CMK (cell line): ENCODE measurements at places on chromosomes 6 and 20.

DNA sequence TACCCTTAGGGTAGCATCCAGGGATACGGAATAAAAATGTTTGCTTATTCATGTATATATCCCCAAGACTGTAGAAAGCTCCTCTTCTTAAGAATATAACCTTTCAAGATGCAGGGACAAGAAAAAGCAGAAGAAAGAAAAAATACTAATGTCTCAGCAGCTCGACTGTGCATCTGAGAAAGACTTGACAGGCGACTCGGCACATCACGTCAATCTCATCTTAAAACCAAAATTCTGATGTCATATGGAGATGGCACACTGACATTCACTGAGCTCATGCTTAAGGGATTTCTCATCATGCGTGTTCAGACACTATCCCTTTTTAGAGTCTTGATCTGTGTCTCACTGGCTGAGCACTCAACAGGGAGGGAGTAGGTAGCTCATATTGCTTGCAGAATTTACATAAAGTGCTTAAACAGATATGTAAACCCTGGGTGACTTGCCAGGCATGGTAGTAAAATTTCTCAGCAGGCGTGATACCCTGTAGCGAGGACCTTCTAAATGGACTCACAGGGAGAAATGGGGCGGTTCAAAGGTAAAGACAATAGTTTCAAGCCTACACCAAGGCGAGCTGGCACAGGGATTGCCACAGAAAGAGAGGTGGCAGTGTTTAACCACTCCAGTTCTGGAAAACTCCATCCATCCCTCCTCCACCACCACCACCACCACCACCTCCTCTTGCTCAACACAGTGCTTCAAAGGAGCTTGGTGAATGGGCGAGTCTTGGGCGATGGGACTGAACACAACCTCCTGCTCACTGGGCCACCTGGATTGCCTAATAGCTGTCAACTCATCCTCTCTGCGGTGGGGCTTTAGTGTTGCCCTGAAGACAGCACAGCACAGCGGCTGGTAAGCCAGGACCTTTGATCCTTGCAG is 330.5 kb downstream of the TFAP2A start:
- DNase-seq: no peak

- DNase-seq: no peak
These were observed 187.5 kb upstream of the ECI2 start for GRCh38 chr6:4322846-4323309.

DNA sequence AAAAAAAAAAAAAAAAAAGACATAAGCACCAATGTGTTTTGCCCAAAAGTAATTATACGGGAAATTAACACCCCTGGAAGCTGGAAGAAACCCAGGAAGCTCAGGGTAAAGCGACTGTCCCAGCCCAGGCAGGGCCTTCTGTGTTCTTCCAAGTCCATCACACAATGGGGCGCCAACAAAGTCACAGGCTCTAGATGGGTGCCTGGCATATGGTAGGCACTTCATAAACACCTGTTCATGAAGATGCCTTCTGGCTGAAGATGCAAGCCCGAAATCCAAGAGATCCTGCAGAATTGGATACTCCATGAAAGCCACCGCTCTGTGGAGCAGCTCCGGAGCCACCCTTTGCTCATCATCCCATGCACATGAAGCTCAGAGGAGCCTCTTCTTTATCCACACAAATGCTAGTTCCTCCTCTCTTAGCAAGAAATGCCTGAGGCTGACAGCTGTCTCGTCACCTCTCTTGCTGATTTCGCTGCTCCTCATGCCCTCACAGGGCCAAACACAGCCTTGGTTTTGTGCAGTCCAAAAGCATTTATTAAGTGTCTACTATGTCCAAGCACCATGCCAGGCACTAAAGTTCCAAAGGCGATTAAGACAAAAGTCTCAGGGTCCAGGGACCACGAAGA is 76.6 kb downstream of the TRERF1 start:
- no peak for DNase-seq

- no peak for DNase-seq
These were observed 160.0 kb upstream of the RALGAPA2 start for GRCh38 chr20:20872428-20872827.

- no peak for DNase-seq
These were observed 81.5 kb downstream of the SHLD1 start for GRCh38 chr20:5831539-5832237.

- DNase-seq: no peak
These were observed 1129.5 kb downstream of the EPHA7 start for GRCh38 chr6:92289831-92290230.

DNA sequence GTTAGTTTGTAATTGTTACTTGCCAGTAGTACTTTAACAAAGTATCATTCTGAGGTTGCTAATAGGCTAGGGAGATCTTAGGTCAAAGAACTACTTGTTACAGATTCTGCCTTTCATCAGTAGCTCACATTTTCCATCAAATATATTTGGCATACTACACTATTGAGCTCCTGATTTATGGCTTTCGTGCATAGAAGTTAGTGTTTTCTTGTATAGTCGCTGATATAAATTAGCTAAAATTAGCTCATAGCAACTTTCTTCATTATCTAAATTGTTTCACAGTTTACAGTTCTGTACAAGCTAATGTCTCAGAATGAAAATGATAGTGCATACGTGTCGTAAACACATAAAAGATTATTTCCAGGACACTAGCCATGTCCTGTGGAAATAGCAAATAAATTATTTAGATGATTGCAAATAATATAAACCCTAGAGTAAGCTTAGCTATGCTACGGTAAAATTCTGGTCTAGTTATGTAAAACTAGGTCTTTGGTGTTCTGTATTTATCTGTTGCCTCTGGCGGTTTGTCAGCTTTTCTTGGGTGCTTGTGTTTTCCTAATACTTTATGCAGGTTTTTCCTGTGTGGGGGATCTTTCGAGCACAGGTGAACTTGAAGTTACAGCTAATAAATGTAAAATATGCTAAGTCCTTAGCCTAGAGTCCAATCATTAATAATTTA is 15.1 kb downstream of the PDE7B start:
- no peak for DNase-seq

DNA sequence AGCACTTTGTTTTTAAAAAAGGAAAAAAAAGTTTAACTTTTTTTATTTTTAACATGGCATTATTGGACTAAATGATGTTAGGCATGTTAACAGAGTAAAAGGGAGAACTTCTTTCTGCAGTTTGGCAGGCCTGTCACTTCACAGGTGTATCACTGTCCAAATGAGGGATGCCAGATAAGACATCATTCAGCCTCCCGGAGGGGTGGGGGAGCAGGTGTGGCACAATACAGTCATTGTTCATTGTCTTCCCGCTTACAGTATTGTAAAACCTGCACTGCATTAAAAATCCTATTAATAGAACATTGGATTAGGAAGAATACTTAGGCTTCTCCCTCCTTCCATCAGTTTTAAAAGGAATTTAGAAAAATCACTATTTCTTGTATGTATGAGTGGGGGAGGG is 80.7 kb downstream of the CARMIL1 start:
- no peak for DNase-seq

DNA sequence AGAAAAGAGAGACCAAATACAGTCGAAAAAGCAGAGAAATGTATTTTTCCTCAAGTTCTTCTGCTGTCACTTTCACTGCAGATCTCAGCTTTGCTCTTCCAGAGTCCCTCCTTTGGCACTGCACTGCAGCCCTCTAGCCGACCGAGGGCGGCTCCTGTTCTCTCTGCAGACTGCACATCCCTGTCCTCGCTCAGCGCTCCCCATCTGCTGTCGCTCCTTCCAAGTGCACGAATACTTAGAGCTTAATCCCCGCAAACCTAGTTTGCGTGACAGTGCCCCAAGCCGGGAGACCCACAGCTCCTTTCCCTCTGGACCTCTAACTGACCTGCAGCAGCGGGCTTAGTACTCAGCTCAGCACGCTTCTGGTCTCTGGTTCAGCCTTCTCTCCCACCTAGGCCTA is 15.2 kb downstream of the RPP21 start:
- DNase-seq: no peak

GRCh38 chr20:7291323-7291943 is 523.9 kb downstream of the BMP2 start:
- no peak for DNase-seq

- DNase-seq: no peak
These were observed 125.9 kb upstream of the JAG1 start for GRCh38 chr20:10799735-10800134.

DNA sequence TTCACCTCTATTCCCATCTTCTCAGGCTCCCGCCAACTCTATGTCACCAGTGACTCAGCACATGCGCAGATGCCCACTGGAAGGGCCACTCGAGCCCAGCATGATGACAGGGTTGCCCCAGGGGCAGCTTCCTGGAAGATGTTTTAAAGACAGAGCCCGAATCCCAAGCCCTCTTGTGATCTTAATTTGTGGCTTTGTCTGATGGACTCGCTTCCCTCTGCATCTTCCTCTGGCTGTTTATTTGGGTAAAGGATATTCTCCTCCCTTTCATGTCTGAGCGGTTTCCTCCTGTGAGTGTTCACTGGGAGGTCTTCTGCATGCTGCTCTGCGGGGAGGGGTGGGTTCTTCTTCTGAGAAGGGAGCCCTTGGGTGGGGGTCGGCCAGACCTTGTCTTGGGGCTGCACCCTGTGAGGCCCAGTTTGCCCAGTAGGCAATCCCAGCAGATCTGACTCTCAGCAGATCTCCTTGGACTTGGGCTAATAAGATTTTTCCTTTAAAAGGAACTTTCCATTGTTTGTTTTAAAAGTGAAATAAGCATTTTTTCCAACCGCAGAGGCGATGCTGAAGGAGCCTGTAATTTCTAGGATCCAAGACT is 401.0 kb downstream of the CDC5L start:
- DNase-seq: no peak

GRCh38 chr6:167125410-167125809 is 2.5 kb downstream of the CCR6 start:
- no peak for DNase-seq

DNA sequence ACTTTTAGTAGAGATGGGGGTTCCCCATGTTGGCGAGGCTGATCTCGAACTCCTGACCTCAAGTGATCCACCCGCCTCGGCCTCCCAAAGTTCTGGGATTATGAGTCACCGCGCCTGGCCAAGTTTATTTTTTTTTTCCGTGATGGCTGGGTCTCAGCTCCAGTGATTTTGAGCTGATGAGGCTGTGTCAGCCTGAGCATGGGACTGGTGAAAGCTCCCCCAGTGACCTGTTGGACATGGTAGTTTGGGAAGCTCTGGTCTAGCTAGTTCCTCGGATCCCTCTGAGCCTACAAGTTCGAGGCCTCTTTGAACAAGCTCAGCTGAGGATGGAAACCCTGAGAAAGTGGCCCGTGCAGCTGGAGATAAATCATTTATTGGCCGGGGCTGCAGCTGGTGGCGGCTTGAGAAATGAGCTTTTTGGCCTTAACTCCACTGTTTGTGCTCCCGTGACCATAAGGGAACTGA is 126.8 kb downstream of the SNX5 start:
- no peak for DNase-seq

- DNase-seq: no peak
These were observed 47.8 kb downstream of the ELOVL5 start for GRCh38 chr6:53300656-53301551.

DNA sequence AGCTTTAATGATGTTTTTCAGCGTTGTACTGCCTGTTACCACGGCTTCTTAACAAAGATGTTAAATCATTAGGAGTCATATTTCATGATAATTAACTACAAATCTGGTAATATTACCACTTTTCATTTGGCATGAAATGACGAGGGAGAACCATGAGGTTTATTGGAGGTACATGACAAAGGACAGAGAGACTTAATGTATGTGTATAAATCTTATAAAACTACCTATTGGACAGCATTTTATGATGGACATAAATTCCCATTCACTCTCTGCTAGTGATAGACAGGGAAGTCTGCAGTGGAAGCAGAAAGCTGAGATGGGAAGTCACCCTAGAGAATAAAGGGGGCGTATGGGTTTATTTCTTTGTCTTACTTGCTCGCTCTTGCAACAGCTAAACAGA is 949.9 kb upstream of the FLRT3 start:
- no peak for DNase-seq

DNA sequence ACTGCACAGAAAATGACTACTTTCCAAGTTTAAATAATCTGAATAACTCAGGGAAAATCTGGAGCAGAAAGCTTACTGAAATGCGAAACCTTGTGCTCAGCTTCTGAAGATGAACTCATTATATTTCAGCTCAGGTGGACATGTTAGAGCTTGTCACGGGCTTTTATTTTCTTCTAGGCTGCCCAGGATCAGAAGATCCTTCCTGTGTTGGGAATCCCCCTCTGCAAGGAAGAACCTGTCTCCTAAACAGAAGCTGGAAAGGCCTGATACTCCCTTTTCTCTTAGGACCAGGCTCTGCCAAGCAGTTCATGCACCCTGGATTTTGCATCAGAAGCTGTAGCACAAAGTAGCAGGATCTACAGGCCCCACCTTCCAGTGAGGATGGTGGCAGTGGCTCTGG is 5.1 kb upstream of the SLC2A12 start:
- DNase-seq: no peak

- DNase-seq: no peak
These were observed 6.8 kb downstream of the MAPK14 start for GRCh38 chr6:36034441-36034840.

GRCh38 chr20:24160563-24161281 is 172.1 kb upstream of the GGTLC1 start:
- peak; percentile 12 for DNase-seq

DNA sequence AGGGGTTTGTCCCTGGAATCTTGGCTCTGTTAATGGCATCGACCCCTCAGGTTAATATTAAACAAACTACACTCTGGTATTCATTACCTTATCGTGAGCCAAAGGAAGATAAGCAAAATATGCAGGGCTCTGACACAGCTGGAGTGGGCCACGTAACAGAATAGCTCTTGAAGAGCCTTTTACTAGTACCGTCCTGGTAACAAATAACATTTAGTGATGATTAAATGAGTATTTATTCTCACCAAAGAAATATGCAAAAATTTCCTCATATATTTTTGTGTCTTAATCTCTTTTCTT is 20.1 kb upstream of the UTRN start:
- no peak for DNase-seq

DNA sequence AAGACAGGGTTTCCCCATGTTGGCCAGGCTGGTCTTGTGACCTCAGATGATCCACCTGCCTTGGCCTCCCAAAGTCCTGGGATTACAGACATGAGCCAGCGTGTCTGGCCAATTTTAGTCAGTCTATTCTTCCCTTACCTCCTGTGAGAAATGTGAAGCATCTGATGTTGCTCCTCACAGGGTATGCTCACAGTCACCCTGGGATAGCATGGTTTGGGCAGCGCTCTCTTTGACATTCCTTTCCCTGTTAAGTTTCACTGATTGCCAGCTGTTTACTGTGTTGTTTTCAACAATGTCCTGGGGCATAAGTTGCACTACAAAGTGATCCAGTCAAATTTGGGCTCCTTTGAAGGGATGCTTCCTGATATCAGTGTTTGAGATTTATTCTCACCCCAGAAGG is 13.1 kb downstream of the CDC5L start:
- no peak for DNase-seq
